ENCODE measurements at places on chromosomes 16 and 17. TPM values are rescaled to one million over a fixed set of nuclear protein-coding genes. Genes with fewer than 3 reads are reported as not detected.
A peak's percentile ranks its signal among the peaks of the same experiment; 100 is the strongest.

TEKT1 gene
- total RNA-seq: not detected

EFCAB13 gene
- total RNA-seq: 2.0 TPM

GRCh38 chr17:18009609-18010420 is 29.2 kb downstream of the ATPAF2 start:
- ATAC-seq: peak; percentile 23

- ATAC-seq: no peak
Observed at GRCh38 chr16:22692916-22693637, 120.9 kb upstream of the HS3ST2 start.

DNA sequence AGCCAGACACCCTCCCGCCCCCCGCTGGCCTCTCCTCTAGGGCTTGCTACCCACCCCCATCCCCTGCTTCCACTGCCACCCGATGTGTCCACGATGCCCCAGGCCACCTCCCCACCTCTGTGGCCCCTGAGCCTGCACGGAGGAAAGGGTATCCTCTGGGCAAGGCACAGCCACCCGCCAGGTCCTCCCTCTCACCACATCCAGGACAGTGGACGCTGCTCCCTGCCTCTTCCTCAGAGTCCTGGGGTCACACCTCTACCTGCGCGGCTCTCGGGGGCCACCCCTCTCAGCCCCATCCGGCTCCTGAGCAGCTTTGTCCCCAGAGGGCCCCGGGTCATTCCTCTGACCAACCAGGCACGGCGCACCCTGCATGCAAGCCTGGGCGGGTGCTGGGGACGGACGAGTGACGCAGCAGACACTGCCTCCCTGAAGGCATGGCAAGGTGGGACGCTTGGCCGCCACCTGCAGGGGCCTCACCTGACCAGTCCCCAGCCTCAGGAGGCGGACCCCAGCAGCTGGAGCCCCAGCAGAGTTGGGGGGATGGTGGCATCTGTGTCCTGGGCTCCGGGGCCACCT is 24.8 kb downstream of the FLYWCH1 start:
- ATAC-seq: peak; percentile 16

GRCh38 chr16:30491744-30492308 is 19.3 kb downstream of the ITGAL start:
- ATAC-seq: no peak

GRCh38 chr17:4899341-4900230 is at the start of gene C17orf107:
Gene C17orf107, plus strand, starts transcription at chr17:4899536. Its CDS starts 227 bp downstream, at chr17:4899763.
- ATAC-seq: peak; percentile 63

GRCh38 chr17:45918241-45918745 is 23.9 kb downstream of the MAPT start:
- ATAC-seq: no peak

- ATAC-seq: peak; percentile 32
Observed at GRCh38 chr17:7704601-7705268, at the start of gene EFNB3. Gene EFNB3, plus strand, starts transcription at chr17:7705202. Its CDS starts 397 bp downstream, at chr17:7705599.

DNA sequence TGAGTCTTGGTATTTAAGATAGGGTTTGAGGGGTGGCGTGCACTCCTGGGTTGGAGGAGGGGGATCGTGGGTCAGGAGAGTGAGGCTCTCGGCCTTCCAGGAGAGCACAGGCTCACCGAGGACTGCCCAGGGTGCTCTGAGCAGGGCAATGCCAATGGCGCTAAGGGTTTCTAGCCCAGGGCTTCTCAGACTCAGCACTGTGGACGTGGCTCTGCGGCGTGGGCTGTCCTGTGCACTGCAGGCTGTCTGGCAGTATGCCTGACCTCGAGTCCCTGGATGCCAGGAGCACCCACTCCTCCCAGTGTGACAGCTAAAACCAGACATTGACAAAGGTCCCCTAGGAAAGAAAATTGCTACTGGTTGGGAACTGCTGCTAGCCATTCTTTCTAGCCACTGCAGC is 37.2 kb upstream of the ENDOV start:
- no peak for ATAC-seq

DNA sequence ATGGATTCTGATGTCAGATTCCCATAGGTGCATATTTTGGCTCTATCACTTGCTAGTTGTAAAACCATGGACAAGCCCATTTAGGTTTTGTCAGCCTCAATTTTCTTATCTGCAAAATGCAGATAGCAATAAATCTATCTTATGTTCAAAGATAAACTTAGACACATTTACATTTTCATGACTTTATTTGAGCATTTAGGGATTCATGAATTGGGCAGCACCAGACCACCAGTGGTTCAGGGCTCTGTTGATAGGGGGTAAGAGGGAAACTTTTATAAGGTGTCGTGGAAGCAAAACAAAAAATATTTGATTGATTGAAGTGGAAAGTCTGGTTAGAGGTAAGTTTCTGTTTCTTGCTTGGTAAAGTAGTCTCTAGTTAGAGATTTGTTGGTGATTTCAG is 17.3 kb downstream of the ARHGAP44 start:
- ATAC-seq: no peak

- ATAC-seq: peak; percentile 50
Observed at GRCh38 chr17:29292992-29293889, 707 bp downstream of the NUFIP2 start.

- peak; percentile 71 for ATAC-seq
Observed at GRCh38 chr17:10292057-10292937, 80.5 kb downstream of the MYH13 start.

DNA sequence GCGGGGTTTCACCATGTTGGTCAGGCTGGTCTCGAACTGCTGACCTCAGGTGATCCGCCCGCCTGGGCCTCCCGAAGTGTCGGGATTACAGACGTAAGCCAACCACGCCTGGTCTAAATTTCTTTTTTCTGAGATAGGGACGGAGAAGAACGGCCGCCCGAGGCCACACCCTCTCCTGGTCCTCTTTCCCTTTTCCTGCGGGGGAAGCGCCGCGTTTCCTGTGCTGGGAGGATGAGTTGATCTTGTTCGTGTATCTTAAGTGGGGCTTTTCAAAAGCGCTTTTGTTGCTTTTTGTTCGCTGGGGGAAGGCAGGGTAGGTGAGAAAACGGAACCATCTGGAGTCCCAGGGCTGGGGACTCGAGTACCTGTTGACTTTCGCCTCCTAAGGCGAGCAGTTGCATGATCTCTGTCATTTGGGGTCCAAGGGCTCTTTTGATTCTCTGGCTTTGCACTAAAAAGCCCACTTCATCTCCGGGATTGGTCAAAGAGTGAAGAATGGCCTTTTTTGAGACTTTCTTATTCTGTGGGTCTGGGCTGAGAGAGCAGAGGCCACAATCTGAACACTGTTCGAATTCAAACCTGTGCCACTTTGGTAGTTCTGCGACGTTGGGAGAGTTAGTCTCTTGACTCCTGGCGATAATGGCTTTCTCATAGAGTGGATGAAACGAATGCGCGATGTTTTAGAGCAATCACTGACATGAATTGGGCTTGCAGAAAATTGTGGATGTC is 1.3 kb downstream of the FUS start:
- no peak for ATAC-seq

Data from esophagus mucosa (tissue), 1 donor.